Muscle of leg (tissue), 16 donors: ENCODE measurements at places on chromosomes 5 and 9. TPM values are rescaled to one million over a fixed set of nuclear protein-coding genes. Genes with fewer than 3 reads are reported as not detected.

Gene LCP2
- polyA plus RNA-seq, result 5.0 TPM

Gene NUDT12
- polyA plus RNA-seq, result 12.0 TPM

Gene SPATA31E1
- polyA plus RNA-seq, result not detected

Gene C5orf52
- polyA plus RNA-seq, result not detected

Gene URM1
- 68.0 TPM for polyA plus RNA-seq

GRCh38 chr9:16133032-16133431 is 580.2 kb downstream of the CCDC171 start:
- H3K4me3 ChIP-seq, result no peak overlapping the region
- no peak for DNase-seq
- H3K4me1 ChIP-seq, result peaks cover 29% of the 10 kb centered on the region
- H3K27me3 ChIP-seq, result no peaks in the 10 kb centered on the region
- H3K36me3 ChIP-seq, result no peaks in the 10 kb centered on the region
- no peak overlapping the region for H3K27ac ChIP-seq

- H3K4me3 ChIP-seq, result no peak overlapping the region
- no peaks in the 10 kb centered on the region for H3K36me3 ChIP-seq
- H3K27ac ChIP-seq, result no peak overlapping the region
- H3K27me3 ChIP-seq, result no peaks in the 10 kb centered on the region
- no peaks in the 10 kb centered on the region for H3K4me1 ChIP-seq
- DNase-seq, result peak; percentile 1
Observed at GRCh38 chr5:24439465-24439864, 205.3 kb downstream of the CDH10 start.

GRCh38 chr5:140672455-140673186 is 755 bp downstream of the DND1 start:
- H3K27ac ChIP-seq, result no peak overlapping the region
- DNase-seq, result no peak
- H3K36me3 ChIP-seq, result peaks cover 77% of the 10 kb centered on the region
- no peaks in the 10 kb centered on the region for H3K4me1 ChIP-seq
- no peak overlapping the region for H3K4me3 ChIP-seq

GRCh38 chr9:36457836-36458429 is 57.9 kb upstream of the RNF38 start:
- no peaks in the 10 kb centered on the region for H3K4me1 ChIP-seq
- H3K27me3 ChIP-seq, result no peaks in the 10 kb centered on the region
- H3K36me3 ChIP-seq, result no peaks in the 10 kb centered on the region
- no peak overlapping the region for H3K27ac ChIP-seq
- no peak for DNase-seq
- H3K4me3 ChIP-seq, result no peak overlapping the region

DNA sequence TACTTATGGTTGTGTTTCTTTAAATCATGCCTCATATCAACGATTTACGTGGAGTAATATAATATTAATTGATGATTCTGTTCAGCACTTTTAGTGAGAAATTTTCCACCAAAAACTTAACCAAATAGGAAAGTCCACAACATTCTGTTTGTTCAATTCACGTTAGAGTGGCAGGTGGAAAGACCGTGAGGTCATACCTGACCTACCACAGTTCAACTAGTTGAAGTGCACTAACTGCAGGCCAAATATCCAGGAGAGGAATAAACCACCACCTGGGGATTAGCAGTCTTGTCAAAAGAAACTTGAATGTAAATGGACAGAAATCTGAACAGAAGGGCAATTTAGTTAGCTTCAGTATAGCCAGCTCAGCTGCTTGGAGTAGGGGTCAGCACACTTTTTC is 577.7 kb downstream of the KIF4B start:
- no peaks in the 10 kb centered on the region for H3K36me3 ChIP-seq
- no peak overlapping the region for H3K27ac ChIP-seq

DNA sequence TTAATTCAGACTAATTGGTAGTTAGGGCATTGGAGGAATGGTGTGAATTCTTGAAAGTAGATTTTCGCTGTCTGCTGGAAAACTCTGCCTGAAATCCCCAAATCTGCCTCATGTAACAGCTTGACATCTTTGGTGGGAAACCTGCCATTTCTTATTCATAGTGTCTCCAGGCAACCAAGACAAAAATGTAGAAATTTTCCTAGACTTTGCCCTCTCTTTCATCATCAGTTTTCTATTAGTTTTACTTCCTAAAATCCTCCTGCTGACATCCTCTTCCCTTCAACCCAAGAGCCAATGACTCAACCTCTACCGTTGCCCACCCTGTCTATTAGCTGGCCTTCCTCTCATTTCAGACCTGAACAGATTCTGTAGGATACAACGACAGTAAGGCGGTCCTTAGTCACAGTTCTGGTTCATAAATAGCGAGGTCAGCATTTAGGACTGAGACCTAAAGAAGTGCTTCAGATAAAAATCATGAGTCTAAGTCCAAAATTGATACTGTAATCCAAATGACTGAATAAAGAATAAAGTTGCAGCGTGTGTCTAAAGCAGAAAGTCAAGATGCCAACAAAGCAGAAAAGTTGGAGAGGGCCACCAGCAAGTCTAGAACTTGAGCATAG is 133.9 kb downstream of the MUSK start:
- H3K36me3 ChIP-seq, result no peaks in the 10 kb centered on the region
- no peak overlapping the region for H3K27ac ChIP-seq
- peak; percentile 84 for DNase-seq
- no peak overlapping the region for H3K4me3 ChIP-seq
- H3K27me3 ChIP-seq, result no peaks in the 10 kb centered on the region

Gene ADAMTS19
- 12.7 TPM for polyA plus RNA-seq

DNA sequence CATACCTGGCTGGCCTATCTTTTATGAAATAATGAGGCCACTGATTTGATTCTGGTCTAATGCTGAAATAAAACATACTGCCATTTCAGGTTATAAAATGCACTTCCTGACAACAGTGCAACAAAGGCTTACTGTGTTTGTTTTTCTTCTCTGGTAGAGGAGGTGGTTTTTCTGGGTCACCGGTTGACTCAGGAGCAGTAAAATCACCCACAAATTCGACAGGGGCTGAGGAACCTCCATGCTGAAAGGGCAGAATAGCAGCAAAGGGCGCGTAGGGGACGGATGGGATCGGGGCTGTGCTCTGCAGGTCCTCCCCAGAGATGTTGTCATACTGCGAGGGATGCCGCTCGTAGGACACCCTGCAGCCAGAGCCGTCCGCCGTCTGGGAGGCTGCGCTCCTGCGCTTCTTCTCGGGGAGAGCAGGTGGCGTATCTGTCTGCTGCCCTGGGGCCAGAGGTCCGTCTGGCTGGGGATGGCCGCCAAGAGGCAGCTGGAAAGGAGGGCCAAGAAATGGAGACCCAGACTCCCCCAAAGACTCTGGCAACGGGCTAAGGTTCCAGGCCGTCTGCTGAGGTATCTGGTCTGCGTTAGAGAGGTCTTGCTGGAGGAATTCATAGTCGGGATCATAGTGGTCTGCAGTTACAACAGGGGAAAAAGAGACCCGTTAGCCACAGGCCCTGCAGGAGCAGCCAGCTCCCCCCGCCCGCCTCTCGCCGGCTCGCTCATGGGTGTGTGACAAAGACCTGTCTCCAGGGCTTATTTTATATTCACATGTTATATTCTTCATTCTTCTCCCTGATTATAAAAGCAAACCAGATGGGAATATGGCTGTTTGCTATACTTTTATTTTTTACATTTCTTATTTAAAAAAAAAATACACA is 80.7 kb downstream of the PRRT1B start:
- peak overlapping the region; percentile 90 for H3K27ac ChIP-seq
- H3K4me3 ChIP-seq, result no peak overlapping the region
- peaks cover 57% of the 10 kb centered on the region for H3K4me1 ChIP-seq
- peak; percentile 39 for DNase-seq

Gene PCDHA9
- 0.03 TPM for polyA plus RNA-seq

- peaks cover 3% of the 10 kb centered on the region for H3K4me1 ChIP-seq
- H3K4me3 ChIP-seq, result no peak overlapping the region
- no peak overlapping the region for H3K27ac ChIP-seq
- H3K27me3 ChIP-seq, result no peaks in the 10 kb centered on the region
Observed at GRCh38 chr9:97316904-97317303, 9.4 kb downstream of the CCDC180 start.

- H3K36me3 ChIP-seq, result no peaks in the 10 kb centered on the region
- H3K4me1 ChIP-seq, result no peaks in the 10 kb centered on the region
- no peak for DNase-seq
- no peaks in the 10 kb centered on the region for H3K27me3 ChIP-seq
- no peak overlapping the region for H3K4me3 ChIP-seq
- H3K27ac ChIP-seq, result no peak overlapping the region
Observed at GRCh38 chr5:19638461-19638860, 349.5 kb downstream of the CDH18 start.
